ENCODE measurements at places on chromosomes 7 and 10.

DNA sequence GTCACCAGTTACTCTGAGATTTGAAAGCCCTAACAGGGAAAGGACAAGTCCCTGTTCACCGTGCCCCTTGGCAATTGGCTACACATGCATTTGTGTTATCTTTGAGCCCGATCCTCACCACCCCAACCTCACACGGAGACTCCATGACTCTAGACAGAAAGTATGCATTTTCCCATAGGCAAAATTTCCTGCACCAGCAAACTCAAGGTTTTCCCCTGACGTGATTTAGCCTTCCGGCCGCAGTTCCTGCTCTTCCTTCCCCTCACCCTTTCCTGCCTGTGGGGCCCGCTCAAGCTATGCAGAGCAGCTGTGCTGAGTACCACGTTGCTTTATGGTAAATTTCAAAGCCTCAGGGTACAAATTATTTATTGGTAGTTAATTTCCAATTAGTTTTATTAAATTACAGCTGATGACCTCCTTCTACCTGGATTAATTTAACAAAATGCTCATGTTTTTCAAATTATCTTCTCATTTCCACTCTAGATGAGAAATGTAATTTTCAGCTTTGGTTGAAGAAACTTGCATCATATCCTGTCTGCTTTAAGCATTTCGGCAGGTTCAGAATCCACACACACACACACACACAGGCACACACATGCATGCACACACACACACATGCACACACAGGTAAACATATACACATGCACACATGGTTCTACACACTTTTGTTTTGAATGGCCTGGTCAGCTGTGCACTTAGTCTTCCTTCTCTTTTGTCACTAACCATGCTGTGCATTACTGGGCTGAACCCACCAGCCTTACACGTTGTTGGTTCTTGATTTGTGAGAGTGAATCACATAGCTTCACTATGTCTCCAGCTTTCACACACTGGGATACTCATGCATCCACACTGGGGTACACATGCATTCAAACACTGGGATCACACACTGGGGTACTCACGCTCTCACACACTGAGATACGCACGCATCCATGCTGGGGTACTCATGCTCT is 283.1 kb upstream of the PITRM1 start:
- no peak for DNase-seq

DNA sequence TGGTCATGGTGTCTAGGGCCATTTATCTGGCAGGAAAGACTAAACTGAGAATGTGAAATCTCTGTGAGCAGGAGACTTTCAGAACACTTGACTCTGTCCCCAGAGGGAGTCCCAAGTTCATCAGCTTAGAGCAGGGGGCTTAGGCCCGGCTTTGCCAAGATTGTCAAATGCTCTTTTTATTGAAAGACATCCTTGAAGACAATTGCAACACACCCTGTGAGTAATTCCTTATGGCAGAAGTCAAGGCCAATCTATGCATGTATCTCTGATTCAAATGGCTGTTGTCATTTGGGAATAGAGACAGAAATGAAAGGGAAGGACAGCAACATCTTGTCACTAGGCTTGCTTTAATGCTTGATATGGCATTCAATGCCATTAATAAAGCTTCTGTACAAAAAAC is 33.7 kb downstream of the BAMBI start:
- no peak for DNase-seq

DNA sequence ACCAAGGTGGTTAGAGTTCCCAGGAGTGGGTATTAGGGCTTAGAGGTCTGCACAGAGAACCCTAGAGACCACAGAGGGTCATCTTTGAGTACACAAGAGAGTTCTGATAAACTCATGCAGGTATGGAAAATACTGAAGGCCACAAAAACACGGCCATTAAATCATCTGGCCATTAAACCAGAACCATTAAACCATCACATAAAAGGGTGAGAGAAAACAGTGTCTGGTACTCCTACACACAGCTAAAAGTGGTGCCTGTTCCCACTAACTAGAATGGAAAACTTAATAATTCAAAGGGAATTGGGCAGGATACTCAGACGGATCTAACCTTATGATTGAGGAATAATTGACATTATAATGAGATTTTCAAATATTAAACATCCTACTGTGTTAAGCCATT is 679.4 kb downstream of the TNS3 start:
- no peak for DNase-seq

GRCh38 chr10:6755781-6756460 is 175.8 kb upstream of the PRKCQ start:
- DNase-seq = no peak

GRCh38 chr7:577278-577665 is 57.6 kb upstream of the PDGFA start:
- no peak for DNase-seq

GRCh38 chr10:14605231-14605925 is 169.3 kb downstream of the FAM107B start:
- peak; percentile 51 for DNase-seq

- no peak for DNase-seq
Observed at GRCh38 chr7:12771378-12771877, 84.0 kb downstream of the ARL4A start.

DNA sequence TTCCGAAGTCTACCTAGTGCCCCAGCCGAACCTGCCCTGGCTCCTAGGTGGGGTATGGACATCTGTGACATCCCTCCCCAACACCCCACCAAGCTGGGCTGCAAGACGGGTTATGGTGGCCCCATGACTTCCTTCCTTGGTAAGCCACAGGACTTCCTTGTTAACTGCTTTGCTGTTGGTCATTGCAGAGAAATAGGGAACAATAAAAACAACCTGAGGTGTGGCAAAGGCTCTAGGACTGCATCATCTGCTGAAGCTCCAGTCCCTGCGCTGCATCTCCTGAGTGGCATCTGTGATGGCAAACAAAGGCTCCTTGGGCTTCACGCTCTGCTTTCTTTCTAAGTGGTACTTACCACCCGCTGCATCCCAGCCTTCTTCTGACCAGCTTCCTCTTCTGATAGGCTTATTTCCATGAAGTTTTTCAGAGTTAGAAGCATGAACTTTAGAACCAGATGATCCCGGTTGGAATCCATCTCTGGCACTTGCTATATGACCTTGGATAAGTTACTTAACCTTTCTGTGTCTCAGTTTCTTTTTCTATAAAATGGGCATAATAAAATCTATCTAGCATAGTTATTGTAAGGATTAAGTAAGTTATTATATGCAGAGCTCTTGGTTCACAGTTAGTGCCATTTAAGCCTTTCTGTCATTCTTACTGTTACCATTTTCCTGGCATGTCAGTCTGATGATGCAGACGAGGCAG is 216.8 kb downstream of the RPS24 start:
- DNase-seq = no peak

- no peak for DNase-seq
Observed at GRCh38 chr7:72080341-72080766, 331.8 kb downstream of the CALN1 start.

- no peak for DNase-seq
Observed at GRCh38 chr7:73364006-73364728, 36.2 kb downstream of the FKBP6 start.

DNA sequence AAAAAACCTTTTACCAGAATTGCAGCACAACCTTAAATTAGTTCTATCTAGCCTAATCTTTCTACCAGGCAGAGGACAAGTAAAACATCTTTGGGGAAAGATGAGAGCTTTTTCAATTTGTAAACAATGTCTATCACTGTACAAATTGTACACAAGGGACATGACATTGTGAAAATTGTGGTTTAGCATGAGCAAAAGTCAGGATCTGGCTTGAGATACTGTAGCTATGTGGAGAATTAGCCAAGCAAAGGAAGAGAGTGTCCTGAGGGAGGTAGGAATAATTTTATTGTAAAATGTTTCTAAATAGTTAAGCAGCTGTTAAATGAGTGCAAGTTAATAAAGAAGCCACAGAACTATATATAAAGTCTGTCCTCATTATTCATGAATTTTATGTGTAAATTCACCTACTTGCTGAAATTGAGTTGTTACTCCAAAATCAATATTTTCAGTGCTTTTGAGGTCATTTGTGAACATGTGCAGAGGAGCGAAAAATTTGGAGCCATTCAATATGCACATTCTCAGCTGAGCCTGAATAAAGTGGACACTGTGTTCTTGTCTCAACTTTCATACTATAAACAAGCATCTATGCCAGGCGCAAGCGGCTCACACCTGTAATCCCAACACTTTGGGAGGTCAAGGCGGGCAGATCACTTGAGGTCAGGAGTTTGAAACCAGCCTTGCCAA is 42.8 kb upstream of the POM121L12 start:
- no peak for DNase-seq

DNA sequence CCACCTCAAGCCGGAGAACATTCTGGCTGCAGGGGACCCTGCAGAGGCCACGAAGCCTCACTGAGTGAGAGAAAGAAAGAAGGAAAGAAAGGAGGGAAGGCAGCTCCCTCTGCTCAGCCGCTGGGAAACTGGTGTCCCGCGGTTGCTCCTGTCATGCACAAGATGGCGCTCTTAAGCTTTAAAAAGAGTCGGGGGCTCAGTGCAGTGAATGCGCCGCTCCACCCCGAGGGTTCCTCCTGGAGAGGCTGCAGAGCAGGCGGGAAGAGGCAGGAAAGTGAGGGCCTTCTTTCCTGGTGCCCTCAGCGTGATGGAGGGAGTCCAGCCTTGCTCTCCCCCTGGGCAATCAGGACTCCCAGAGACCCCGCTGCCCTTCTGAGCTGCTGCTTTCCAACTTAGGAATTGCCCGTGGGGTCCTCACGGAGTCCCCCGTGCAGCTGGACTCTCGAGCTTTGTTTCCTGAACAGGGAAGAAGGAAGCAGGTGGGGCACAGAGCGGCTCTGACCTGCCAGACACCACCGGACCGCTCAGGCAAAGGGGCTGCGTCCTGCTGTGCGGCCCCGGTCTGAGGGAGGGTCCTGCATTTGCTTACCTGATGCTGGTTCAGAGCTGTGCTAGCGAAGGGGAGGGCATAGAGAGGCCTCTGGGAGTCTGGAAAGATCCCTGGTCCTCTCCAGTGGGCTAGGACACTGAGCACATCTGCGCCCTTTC is 141.9 kb upstream of the MKI67 start:
- DNase-seq = peak; percentile 55

- no peak for DNase-seq
Observed at GRCh38 chr10:19098803-19099202, 50.2 kb downstream of the MALRD1 start.

- no peak for DNase-seq
Observed at GRCh38 chr10:5079836-5080235, 14.4 kb upstream of the AKR1C3 start.

GRCh38 chr10:93315246-93315645 is 166.9 kb downstream of the MYOF start:
- DNase-seq = no peak

DNA sequence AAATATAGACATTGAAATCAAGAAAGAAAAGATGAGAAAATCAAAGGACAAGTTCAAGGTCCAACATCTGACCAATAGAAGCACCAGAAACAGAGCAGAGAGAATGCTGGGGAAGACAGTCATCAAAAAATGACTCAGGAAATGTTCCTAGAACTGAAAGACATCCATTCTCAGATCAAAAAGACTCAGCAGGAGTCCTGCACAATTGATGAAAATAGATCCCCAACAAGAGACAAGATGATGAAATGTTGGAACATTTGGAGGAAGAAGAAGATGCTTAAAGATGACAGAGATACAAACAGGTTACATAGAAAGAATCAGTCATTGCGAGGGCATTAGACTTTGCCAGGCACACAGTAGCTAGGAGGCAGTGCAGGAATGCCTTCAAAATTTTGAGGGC is 30.0 kb upstream of the EIF5AL1 start:
- peak; percentile 18 for DNase-seq

GRCh38 chr7:19464241-19464640 is 244.6 kb downstream of the POLR1F start:
- no peak for DNase-seq

DNA sequence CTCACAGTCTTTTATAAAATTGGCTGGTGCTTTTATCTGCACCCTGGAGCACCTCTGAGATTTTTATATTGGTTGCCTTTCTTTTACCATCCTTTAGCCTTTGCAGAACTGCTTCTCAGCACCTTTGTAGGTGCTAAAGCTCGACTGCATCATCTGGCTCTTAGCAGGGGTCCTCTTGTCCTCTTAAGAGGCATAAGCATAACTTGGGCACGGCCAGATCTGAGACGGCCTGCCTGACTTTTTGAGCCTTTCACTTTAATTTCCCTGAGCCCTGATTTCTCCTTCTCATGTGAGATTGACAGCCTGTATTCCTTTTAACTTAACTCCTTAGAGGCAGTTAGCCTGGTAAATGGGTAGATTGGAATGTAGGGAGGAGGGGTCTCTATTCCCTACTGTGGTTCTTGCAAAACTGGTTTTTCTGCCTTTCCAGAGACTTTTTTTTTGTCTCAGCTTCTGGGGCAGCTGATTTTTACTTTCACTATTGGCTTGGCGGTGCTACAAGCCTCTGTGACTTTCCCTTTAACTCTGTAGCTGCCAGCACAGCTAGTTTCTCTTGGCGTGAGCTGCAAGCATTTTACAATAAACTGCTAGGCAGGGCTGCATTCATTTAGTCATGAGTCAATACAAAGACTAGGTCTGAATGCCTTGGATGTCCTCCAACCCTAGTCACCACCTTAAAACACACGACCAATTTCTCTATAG is 24.0 kb downstream of the ZPBP start:
- DNase-seq = peak; percentile 62

DNA sequence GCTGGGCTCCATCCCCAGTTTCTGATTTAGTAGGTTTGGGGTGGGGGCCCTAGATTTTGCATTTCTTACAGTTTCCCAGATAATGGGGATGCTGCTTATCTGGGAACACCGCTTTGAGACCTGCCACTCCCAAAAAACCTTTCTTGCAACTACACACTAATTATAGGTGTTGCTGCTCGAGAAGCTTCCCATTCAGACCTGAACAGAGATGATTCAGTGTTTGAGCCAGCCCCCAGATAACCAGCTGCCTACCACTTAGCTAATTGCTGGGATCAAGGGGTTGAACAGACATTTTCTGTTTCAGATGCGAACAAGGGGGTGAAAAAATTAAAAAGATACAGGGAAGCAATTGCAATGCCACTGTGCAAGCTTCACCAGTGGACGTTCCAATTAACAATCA is 448.5 kb downstream of the KCNMA1 start:
- no peak for DNase-seq

DNA sequence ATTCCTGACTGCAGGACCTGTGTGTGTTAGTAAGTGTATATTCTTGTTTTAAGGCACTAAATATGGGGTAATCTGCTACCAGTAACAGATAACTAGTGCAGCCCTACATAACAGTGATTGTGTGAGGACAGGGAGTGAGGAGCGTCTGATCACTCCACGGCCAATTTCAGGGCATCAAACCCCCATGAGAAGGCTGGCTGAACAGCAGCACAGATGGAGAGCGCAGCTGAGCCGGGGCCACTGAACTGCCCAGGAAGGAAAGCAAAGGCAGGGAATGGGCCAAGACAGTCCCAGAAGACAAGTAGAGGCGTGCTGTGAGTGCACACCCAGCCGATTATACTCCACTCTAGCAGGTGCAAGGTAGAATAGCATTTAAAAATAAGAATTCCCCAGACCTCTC is 157.1 kb upstream of the CHST15 start:
- DNase-seq = no peak

Data from HT1080 (cell line).